ENCODE measurements at places on chromosomes 3 and 15.
A peak's percentile ranks its signal among the peaks of the same experiment; 100 is the strongest.

DNA sequence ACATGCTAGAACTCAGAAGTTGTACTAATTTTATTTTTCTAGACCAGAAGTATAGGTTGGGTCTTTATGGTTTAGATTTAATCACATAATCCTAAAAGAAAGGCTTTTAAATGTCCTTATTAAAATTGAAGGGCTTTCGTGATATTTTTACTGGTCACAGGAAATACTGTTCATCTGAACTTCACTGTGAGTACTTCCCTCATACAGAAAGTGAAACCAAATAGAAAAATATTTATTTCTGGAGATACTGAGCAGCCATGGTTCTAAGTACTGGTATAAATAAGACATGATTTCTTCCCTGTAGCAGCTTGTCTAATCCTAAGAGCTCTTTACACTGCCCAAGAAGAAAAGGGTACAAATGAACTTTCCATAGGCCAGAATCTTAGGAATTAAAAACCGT lies 2.0 kb downstream of the SNRK start:
- DNase-seq: no peak

- DNase-seq: peak; percentile 79
Measured at GRCh38 chr3:72482589-72483321, 365.5 kb downstream of the SHQ1 start.

GRCh38 chr3:126573492-126574117 lies 14.9 kb upstream of the C3orf22 start:
- no peak for DNase-seq

DNA sequence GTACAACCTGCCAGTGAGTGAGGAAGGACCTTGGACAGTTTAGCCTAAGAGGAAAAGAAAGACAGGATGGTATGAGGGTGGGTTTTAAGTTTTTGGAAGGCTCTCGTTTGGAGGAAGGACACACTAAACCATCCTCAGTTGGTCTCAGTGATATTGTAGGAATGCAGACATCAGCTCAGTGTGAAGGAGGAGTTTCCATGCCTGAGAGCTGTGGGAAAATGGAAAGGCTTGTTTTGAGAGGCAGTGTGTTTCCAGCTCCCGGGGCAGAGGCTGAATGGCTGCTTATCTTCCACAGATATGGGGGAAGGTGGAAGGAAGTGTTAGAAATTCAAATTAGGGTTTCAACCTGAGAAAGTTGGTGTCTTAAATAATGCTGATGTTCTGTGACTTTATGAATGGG lies 89.6 kb upstream of the MYZAP start:
- no peak for DNase-seq

DNA sequence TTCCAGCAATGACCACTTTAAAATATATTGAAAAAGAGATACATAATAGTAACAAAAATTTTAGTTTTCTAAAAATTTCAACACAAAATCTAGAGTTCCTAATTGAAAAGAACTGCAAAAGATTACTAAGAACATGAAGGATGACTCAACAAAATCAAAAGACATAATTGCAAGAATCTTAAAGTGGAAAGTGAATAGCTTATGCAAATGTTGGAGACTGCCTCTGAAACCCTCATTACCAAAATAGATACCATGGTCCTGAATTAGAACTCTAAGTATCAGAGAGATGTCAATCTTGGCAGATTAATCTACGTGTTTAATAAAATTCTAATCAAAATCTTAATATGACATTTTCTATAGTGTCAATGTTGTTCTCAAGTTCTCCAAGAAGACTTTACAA lies 60.7 kb upstream of the SGO1 start:
- no peak for DNase-seq

DNA sequence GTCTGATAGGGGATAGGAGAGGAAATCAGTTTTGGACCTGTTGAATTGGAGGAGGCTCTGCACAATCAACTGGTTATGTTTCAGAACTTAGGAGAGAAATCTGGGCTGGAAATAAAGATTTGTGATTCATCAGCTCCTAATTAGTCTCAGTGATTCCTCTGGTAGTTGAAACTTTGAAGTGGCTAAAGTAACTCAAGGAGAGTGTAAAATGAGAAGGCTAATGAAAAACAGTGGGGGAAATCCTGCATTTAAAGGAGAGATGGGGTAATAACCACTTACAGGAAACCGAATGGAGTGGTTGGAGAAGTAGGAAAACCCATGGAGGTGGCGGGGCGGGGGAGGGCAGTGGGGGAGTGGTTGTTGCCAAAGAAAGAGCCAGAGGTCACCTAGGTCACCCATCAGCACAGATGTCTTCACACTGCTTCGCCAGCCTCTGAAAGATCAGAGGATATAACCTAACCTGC lies 32.6 kb downstream of the MAP2K5 start:
- DNase-seq: no peak

GRCh38 chr3:98018301-98018700 lies 16.8 kb downstream of the GABRR3 start:
- DNase-seq: no peak

DNA sequence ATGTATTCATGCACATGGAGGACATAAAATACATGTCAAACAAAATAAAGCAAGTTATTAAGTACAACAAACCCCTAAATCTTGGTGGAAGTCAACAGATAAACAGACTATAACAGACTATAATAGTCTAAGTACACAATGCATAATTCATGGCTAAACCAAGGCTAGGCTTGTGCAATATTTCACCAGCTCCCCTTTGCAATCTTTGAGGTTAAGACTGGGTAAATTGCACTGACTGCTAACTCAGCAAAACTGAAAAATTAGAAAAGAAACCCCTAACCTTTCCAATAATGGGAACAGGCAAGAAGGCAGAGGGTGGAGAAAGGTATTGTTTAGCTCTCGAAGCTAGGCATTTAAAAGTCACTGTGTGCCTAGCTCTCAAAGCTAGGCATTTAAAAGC lies 304.9 kb upstream of the WNT5A start:
- DNase-seq: no peak

DNA sequence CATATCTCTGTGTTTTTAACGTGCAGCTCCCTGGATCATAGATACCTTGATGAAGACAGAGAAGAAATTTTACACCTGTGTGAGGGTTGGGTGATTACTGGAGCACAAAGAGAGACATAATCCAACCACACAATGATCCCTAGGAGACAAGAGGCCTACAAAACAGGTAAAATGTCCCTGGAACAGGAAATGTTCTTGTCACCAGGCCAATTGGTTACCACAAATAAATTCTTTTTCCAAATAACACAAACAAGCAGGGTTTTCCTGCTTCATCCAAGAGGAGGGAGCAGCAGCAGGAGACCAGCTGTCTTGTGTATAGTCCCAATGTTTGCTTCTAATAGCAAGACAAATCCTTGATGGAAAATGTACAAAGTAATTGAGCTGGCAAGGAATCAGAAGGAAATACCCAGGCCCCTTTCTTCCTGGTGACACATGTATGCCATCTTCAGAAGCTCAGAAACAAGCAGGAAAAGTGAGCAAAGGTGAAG lies 1.4 kb downstream of the MGLL start:
- DNase-seq: no peak

DNA sequence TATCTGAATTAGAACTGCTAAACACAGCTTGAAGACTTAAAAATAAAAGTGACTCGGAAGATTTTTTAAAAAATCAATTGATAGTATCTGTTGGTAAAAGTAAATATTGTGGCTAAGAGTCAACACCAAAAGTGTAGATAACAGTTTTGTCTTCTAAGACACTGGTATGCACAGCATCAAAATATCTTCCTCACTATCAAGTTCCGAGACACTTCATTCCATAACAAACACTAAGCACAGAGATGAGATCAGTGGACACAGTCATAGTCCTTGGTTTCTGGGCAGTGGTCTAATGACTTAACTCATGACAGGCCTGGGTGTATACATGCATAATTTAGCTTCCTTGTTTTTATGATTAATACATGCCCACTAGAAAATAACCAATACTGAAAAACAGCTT lies 63.2 kb downstream of the PXYLP1 start:
- DNase-seq: no peak

DNA sequence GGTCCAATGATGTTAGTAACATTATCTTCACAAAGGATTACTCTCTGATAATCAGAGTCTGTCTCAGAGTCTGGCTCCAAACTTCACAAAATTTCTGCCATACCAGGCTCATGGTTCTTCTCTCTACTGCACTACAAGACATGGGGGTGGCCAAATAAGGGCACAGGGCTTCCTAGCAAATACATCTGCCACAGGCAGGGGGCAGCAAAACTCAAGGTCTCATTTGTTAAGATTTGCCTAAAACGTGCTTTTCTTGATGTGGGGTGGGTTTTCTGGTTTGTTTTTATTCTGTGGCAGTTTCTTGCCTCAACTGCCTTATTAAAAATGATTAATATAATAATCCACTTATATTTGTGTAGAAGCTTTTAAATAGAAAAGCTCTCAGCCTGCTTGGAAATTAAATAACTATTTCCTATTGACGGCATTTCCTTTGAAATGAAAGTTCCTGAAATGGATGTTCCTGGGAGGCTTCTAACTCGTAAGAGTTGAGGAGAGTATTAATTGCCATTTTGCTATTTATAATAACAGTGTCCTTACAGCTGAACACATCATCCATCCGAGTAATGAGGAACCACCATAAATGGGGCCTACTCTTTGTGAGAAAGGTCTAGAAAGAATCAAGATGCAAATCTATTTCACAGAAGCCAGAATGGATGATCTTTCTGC lies 53.8 kb downstream of the SST start:
- DNase-seq: peak; percentile 57

DNA sequence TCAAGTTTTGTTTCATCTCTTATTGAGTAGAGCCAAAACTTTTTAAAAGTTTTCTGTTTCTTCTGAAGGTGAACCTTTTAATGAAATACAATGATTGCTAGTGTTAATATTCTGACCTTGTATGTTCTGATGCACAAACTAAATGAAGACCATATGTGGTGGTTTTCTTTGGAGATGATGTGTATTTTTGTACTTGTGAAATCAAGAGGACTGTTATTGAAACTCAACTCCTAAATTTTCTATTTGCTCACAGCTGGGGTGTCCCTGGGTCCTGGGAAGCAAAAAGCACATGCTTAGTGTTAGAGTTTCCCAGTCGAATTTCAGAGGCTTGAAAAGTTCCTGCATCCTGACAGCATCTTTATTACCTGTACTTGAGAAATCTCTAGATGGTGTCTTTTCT lies 1185.8 kb upstream of the ALCAM start:
- no peak for DNase-seq

- no peak for DNase-seq
Measured at GRCh38 chr3:171829841-171830517, 13.2 kb upstream of the TMEM212 start.
